Stomach (tissue), 19 donors: ENCODE measurements at places on chromosomes 1 and 21.

DNA sequence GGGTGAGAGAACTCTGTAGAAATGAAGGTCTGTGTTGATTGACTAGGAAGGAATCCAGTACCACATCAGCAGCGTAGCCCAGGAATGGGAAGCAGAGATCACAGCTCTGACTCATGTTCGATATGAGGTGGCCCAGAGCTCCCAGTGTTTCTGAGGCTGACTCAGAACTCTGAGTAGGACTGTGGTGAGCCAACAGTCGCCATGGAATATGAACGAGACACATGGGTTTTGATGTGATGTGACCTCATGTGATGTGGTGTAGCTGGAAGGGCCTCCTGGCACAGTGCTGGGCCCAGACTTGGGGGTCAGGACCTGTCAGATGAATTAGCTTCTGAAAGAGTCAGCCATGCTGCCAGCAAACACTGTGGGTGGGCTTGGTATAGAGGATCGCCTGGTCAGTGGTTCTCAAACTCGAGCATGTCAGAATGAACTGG lies 237.0 kb downstream of the MRPL39 start:
- DNase-seq: no peak

DNA sequence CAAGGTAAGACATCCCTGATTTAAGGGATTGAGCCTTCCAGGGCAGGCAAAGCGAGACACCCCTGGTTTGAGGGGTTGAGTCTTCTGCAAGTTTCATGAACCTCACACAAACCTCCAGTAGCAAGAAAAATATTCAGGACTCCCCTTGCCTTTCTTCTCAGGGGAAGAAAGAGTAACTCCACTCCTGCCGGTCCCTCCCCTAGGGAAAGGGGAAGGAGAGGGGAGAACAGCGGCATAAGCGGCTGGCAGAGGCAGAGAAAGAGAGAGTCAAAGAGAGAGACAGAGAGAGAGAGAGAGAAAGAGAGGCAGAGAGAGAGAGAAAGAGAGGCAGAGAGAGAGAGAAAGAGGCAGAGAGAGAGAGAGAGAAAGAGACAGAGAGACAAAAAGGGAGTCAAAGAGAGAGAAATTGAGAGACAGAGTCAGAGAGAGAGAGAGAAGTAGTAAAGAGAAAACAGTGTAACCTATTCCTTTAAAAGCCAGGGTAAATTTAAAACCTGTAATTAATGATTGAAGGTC lies 29.5 kb upstream of the CBR3 start:
- no peak for DNase-seq

GRCh38 chr1:26950602-26951001 lies 9.7 kb downstream of the KDF1 start:
- DNase-seq: peak; percentile 58

DNA sequence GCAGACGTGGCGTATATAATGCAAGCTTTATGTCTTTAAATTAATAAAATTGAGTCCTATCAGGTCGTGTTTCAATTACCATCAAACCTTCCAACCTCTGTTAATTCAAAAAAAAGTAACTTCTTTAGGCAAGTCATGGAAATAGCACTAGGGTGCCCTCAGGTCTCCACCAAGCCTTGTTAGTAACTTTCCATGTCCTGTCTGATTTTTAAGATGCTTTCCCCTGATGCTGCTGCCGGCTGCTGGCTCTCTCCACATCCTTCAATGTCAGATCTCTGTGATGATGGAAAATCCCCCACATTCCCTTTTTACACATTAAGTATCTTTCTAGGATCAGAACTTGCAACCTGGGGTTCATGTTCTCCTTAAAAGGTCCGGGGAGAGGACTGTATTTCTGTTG lies 3.0 kb downstream of the ERG start:
- DNase-seq: no peak

GRCh38 chr1:67556297-67556900 lies 126.2 kb upstream of the SERBP1 start:
- no peak for DNase-seq

DNA sequence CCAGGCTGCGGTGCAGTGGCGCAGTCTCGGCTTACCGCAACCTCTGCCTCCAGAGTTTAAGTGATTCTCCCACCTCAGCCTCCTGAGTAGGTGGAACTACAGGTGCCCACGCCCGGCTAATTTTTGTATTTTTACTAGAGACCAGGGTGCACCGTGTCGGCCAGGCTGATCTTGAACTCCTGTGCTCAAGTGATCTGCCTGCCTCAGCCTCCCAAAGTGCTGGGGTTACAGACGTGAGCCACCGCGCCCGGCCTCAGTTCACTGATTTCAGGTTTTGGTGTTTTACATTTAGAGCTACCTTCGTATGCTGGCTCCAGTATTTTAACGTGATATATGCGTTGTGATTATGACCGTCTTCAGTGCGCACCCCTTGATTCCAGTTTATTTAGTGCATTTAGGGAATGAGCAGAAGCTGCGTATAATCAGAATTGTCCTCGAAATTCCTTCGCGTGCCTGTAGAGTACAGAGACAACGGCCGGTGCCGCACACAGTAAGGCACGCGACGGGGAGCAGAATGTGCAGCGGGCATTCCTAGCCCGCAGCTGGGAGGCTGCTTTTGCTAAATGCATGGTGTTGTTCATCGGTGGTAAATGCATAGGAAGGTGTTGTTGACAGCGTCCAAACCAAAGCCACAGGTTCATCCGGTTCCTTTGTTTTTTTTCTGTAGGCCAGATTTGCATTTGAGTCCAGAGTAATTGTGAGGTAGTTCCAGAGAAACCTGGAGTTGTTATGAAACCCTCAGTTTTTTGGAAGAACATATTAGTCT lies 48.9 kb upstream of the DIP2A start:
- DNase-seq: no peak

GRCh38 chr21:40049031-40049930 lies 182.0 kb downstream of the PCP4 start:
- no peak for DNase-seq

DNA sequence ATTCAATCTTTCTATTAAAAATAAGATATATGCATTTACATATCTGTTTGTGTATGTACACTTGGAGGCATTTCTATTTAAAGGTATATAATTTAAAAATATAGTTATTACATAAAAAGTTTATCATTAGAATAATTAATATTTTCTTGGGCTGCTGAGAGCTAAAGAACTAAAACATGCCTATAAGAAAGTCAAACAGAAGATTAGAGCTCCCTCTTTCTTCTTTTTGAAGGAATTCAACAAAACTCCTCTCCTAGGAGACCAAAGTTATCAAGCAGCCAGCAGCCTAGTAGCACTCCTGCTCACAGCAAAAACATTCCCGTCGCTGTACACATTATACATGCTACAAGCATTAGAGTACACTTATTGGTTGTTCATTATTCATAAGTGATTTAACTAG lies 216.4 kb downstream of the VAV3 start:
- peak; percentile 50 for DNase-seq
